ENCODE measurements at places on chromosomes 16 and 17.

GRCh38 chr16:88667461-88667860 is 4.6 kb upstream of the MVD start:
- no peak for DNase-seq

- DNase-seq = no peak
These were observed 9.1 kb downstream of the MNT start for GRCh38 chr17:2391597-2392251.

GRCh38 chr17:7993972-7994589 is 8.3 kb upstream of the GUCY2D start:
- peak; percentile 5 for DNase-seq

GRCh38 chr16:71943887-71944286 is 48.6 kb downstream of the IST1 start:
- no peak for DNase-seq

DNA sequence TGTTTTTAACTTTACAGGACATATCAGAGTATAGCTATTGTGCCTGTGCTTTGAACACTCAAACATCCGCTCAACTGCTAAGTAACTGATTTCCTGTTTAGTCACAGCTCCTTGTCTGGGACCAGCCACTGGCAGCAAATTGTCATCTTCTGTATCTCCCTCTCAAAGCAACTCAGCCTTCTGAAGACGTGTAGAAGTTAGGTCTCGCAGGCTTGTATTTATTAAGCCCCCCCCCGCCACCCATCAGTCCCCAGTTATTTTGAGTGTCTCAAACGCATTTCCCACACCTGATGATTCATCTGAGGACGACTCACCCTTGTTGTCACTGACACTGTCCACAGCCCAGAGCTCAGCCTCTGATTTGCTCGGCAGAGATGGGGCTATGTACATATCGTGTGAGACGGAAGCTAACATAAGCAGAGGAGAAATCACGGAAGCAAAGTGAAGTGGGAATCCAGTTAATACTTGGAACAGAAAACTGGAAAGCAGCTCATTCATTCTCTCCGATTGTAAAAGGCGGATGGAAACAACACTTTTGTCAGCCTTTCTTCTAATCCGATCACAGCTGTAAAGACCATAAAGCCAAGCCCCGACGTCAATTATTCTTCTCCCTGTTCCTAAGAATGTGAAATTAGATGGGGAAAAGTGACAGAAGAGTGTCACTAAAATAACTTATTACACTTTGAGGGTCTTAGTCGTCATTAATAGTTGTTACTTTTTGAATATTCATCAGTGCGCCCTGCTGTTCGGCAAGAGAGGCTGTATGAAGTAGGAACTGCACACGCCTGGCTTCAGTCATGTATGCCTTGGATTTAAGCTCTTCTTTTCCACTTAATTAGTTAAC is 64.2 kb downstream of the PITPNC1 start:
- no peak for DNase-seq

DNA sequence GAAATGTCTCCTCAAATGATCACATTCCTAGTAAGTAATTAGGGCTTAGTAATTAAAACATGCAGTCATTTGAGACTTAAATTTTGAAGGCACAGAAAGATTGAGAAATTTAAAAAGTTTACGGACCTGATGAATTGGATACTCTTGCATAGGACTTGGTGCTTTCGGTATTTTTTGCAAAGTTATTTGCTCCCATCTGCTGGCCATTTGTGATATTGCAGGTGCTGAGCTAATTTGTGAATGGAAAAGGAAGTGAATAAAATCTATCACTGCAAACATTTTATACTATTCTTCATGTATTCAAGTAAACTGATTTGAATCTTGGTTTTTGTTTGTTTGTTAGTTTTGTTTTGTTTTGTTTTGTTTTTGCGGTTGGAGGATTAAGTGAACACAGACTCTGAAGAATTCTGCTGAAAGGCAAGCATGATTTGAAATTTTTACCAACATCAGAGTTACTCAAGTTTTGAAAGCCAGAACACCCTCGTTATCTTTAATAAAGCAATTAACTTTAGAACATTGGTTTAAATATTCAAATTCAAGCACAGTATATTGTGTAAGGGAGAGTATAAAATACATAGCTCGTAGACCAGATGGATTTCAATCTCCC is 689.5 kb upstream of the RBFOX1 start:
- peak; percentile 51 for DNase-seq

DNA sequence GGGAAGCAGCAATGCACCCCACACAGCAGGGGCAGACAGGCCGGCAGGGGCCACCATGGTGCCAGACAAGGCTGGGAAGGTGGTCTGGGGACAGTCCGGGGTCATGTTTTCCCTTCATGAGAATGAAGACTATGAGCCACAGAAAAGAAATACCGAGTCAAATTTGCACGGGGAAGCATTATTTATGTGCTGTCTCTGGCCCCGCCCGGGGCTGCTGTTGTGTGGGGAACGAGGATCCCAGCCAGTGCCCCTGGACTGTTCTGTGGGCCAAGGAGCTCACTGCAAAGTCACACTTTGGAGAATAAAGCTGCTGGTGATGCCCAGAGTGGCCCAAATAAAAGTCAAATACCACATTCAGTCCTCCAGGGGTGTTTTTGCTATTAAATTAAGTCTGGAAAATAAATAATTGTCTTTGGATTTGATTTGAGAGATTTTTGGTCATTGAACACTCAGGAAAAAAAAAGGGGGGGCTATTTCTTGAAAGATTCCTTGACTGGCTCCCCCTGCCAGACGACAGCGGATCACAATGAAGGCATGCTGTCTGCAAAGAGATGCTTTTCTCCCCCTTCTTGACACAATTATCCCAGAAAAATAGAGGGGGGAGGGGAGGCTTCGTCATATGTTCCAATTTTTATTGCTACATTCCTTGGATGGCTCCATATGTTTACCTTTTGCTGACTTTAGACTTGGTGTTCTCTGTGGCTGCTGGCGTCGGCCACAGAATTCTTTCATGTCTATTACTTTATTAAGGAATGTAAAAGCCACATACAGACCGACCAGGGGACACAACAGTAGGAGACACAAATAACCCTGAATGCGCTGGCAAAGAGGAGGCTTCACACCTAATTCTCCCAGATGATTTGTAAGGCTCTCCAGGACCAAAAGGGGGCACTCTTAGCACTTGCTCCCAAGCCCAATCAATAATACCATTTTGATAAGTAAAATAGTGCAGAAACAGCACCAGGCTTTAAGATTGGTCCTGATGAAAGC is 27.1 kb upstream of the ANKFN1 start:
- DNase-seq = peak; percentile 86

DNA sequence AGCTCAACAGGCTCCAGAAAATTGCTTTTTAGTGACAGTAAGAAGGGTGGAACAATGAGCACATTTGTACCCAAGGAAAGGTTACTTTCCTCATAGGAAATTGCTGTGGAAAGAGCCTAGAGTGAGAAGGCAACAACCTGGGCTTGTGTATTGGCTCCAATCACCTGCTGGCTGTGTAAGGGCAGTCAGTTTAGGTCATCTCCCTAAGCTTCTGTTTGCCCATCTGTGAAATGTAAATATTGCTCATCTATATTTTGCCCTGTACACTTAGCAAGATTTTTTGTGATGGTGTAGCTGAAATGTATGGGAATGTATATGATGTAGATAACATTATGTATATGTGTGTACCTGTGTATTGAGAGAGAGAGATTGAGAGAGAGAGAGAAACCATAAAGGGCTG is 225.2 kb upstream of the MPHOSPH6 start:
- DNase-seq = no peak

- DNase-seq = no peak
These were observed 108.8 kb downstream of the WSCD1 start for GRCh38 chr17:6179017-6179416.

GRCh38 chr16:84927621-84928591 is 83.4 kb downstream of the ZDHHC7 start:
- no peak for DNase-seq

- DNase-seq = no peak
These were observed 95.1 kb downstream of the PRKCA start for GRCh38 chr17:66397486-66397885.

- DNase-seq = no peak
These were observed 43.8 kb upstream of the NDRG4 start for GRCh38 chr16:58456193-58456592.

- no peak for DNase-seq
These were observed 96.6 kb downstream of the NXN start for GRCh38 chr17:882827-883585.

GRCh38 chr16:31568577-31569359 is 41.1 kb downstream of the AHSP start:
- DNase-seq = no peak

GRCh38 chr16:17173281-17173680 is 297.5 kb downstream of the XYLT1 start:
- DNase-seq = no peak

DNA sequence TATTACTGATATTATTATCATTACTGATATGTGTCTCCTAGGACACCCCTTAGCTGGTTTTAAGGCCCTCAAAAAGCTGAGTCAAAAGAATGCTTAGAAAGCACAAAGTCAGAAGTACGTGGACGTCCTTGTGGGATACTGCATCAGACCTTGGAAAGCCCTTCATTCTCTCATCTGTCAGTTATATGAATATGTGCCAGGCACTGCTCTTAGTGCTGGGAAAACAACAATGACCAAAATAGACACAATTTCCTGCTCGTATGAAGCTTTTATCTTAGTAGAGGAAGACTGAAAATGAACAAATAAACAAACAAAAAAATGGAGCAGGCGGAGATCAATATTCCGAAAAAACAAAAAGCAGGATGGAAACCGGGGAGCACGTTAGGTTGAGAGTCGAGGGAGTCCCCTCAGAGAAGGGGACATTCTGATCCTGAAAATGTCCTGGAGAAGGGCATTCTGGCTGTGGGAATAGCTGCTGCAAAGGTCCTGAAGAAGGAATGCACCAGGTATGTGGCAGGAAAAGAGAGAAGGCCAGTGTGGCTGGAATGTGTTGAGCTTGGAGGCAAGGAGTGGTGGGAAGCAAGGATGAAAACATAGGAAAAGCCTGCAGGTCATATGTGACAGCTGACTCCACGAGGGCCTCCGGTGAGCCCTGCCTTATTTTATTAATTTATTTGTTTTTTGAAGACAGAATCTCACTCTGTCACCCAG is 15.5 kb upstream of the TMEM94 start:
- DNase-seq = no peak

- DNase-seq = no peak
These were observed 868 bp downstream of the FAM20A start for GRCh38 chr17:68600067-68600930.

DNA sequence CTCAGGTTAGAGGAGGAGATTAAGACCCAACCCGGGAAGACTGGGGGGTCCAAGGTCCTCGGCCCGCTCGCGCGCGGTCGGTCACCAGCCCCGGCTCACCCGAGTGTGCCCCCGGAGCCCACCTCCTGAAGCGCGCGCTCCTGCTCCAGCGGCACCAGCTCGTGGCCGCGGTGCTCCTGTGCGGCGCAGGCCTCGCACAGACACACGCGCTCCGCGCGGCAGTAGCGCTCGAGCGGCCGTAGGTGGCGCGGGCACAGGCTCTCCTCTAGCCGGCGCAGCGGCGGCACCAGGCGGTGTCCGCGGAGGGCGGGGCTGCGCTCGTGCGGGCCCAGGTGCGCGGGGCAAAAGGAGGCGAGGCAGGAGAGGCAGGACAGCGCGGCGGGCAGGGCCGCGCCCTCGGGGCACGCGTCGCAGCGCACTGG is 618 bp downstream of the TRIM47 start:
- DNase-seq = peak; percentile 84

GRCh38 chr17:79810130-79811010 is 13.5 kb upstream of the CBX8 start:
- DNase-seq = peak; percentile 99

GRCh38 chr16:48978501-48978900 is 303.1 kb downstream of the CBLN1 start:
- DNase-seq = no peak

DNA sequence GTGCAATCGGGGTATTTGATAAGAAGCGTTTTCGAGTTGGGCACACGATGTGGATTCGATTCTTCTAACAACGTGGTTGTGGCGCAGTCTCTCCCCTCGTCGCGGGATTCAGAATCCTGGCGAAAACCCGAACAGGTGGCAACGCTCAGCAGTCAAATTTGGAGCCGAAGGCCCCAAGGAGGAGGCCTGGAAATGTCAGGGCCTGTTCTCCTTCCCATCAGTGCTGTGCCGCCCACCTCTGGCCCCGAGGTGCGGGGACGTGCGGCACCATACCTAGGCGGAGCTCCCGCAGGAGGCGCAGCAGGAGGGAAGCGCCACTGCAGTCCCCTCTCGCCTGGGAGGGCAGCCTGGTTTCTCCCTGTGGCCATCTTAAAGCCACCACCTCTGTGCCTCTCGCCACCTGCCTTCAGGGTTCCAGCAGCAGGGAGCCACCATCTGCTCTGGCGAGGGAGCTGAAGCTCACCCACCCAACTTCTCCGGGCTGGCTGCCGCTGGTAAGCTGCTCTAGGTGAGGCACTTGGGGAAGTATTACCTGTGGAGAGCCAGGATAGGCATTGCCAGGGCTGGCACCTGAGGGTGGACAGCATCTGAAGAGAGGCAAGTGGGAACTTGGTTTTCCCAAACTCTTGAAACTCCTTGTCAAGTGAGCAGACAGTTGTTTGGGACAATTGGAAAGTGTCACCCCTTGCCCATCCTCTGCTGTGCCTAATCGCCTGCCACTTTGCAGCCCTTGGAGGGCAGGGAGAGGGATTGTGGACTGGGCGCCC is 2.6 kb upstream of the AATF start:
- DNase-seq = peak; percentile 77

DNA sequence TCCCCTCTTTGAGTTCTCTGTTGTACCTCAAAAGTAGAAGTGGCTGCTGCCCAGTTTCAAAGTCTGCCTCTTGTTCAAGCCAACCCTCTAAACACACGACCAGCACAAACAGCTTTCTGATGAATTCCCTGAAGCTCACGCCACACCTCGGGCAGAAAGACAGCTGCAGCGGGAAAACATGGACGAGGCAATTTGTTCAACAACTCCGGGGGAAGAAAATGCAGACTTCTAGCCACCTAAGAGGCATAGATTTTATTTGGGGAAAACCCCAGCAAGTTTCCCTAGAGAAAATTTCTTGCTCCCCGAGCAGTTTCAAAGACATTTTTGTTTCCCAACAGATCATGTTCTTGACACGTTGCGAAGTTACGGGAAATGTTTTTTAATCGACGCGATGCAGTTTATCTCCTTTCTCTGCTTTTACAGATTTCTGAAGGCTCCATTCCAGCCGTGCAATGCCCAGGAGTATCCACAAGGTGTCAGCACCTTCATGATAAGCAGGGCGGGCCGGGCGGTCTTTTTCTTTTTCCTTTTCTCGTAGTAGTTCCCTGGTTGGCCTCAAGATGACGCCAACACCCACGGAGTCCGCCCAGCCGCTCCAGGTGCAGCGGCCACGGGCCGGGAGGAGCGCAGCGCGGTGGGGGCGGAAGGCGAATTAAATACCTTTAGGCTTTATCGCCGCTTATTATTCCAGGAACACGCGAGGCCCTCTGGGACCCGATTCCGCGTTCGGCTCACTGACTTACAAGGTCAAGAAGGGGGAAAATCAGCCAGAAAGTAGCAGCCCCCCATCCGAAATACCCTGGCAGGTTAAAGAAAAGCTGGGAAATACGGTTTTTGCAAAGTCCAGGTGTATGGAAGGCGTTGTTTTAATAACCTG is 2.9 kb upstream of the FOXC2 start:
- DNase-seq = peak; percentile 89

GRCh38 chr17:37842401-37842800 is 81.8 kb upstream of the TBC1D3K start:
- DNase-seq = no peak

GRCh38 chr17:57982452-57983170 is 5.4 kb downstream of the VEZF1 start:
- DNase-seq = no peak

GRCh38 chr16:80824623-80825364 is 20.4 kb upstream of the CDYL2 start:
- DNase-seq = peak; percentile 68

- DNase-seq = no peak
These were observed 20.3 kb downstream of the MSI2 start for GRCh38 chr17:57276621-57277020.

Data from NCI-H524 (cell line).